PC-3 (cell line): ENCODE measurements at places on chromosomes 7 and 10. TPM values are rescaled to one million over a fixed set of nuclear protein-coding genes. Genes with fewer than 3 reads are reported as not detected.

Gene SH2D4B
- total RNA-seq: not detected in 2 replicates

Gene OPN1SW
- not detected in 2 replicates for total RNA-seq

Gene PNLIPRP1
- total RNA-seq: not detected in 2 replicates

Gene CISD1
- 57.1 and 68.8 TPM in 2 replicates for total RNA-seq

Gene FAM180A
- not detected in 2 replicates for total RNA-seq

Gene MUC12
- 0.18 and 0.69 TPM in 2 replicates for total RNA-seq

Gene DOCK1
- total RNA-seq: 34.3 and 34.6 TPM in 2 replicates

DNA sequence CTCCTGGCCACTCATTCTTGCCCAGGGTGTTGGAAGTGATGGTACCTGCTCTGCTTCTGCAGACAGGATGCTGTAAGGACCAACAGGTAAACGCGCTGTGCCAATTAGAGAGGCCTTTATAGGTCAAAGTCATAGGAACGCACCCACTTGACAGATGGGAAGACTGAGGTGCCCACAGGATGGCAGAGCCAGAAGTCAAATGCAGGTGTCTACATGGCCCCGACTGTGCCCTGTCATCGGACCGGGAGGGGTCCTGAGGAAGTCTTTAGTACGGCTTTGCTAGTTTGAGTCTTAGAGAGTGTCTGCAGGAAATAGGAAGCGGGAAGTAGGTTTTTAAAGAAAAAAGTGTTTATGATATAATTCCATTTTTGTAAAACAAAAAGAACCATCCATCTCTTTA is 57.3 kb downstream of the HK1 start:
- DNase-seq: no peak

DNA sequence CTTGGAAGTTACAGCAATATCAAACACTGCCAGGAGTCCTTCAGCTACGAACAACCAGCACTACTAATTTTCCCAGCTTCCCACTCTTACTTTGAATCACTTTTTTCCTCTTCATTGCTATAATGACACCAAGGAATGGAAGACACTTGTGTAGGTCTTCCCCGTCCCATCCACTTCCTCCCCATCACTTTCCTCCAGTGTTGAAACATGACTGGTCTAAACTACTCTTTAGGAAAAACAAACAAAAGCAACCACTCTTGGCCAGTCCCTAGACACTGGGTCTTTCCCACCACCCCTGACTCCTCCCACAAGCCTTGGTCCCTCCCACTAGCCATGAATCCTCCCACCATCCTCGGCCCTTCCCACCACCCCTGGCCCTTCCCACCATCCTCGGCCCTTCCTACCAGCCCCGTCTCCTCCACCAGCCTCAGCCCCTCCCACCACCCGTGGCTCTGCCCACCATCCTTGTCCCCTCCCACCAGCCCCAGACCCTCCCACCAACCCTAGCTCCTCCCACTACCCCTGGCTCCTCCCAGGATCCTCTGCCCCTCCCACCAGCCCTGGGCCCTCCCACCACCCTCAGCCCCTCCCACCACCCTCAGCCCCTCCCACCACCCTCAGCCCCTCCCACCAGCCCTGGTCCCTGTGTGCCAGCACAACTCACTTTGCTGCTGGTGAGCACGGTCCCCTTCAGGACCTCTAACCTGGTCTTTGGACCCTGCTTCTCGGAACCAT is 68.5 kb downstream of the CXCL12 start:
- no peak for DNase-seq

DNA sequence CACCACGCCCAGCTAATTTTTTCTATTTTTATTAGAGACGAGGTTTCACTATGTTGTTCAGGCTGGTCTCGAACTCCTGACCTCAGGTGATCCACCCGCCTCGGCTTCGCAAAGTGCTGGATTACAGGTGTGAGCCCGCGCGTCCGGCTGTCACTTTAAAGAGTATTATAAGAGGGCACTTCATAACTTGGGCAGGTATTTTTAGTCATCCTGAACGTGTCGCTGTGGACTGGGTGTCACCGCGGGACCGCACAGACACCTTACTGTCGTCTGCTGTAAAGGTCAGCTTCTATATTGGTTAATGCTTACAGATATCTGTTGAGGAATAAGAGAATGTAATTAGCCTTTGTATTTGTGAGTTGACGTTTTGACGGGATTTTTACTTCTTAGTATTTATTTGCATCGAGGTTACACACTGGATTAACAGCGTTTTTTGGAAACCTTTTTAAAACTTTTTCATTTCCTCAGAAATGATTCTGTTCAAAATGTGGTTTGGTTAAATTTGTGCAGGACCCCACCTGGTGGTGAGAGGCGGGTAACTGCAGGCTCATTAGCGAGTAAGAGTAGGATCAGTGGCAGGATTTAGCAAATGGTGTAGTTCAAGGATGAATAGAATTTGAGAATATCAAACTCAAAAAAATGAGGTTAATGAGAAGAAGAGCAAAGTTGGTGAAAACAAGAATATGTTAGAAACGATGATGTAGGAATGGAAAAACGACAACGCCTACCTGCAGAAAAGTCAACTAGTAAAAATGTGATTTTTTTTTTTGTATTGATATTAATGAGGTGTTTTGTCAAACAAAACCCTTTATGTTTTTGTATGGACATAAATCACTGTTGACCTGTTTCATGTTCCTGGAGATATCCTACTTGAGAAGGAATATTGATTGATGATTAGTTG is 3.2 kb downstream of the DNAJB6 start:
- DNase-seq: peak; percentile 76

DNA sequence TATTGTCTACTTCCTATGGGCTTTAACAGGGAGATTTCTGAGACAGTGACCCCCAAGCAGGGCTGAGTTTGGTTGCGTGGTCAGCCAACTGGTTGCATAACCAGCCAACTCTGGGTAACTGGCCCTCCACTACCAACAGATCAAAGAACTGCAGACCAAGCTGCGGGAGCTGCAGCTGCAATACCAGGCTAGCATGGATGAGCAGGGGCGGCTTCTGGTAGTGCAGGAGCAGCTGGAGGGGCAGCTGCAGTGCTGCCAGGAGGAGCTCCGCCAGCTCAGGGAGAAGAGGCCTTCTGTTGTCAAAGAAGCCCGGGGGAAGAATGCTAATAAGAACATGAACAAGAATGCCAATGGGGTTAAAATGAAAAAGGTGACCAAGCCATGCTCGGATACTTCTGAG is 15.7 kb upstream of the FLNC start:
- DNase-seq: no peak

DNA sequence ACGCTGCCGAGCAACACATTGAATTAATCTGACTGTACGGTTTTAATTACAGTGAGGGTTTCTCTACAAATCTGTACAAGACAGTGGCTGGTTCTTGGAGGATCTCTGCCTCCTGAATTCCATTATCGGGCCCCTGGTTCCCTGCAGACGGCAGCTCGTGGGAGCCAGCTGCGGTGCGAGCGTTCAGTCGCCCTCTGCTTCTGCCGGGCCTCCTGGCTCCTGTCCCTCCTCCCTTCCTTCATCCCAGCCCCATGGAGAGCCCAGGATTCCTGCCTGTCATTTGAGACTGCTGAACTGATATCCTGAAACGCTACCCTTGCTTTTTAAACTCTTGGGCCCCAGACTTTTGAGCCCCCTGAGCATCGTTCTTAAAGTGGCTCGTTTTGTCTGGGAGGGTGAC is 6.6 kb upstream of the DLX6 start:
- DNase-seq: no peak

DNA sequence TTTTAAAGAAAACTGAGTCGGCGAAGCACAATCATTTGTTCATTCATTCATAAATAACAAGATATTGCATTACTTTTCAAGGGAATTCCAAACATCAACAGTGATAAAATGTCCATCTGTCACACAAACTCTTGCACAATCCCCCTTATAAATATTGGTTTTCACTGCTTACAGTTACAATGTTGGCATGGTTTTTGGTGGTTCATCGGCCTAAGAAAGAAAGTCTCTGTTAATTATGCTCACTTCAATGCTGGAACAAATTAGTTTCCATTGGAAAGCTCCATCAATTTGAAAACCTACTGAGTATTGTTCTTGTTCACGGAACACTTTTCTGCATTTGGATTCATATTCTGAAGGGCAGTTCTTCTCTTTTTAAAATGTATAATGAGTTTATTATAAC is 188.5 kb downstream of the JAZF1 start:
- no peak for DNase-seq

DNA sequence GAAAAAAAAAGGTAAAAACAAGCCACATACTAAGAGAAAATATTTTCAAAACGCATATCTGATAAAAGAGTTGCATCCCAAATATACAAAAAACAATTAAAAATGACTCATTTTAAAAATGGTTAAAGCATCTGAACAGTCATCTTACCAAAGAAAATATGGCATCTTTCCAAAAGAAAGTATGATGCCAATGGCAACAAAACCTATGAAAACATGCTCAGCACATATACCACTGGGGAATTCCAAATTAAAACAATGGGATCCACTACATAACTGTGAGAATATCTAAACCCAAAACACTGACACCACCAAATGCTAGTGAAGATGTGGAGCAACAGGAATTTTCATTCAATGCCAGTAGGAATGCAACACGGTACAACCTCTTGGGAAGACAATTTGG is 39.3 kb downstream of the VSTM2A start:
- peak; percentile 30 for DNase-seq

DNA sequence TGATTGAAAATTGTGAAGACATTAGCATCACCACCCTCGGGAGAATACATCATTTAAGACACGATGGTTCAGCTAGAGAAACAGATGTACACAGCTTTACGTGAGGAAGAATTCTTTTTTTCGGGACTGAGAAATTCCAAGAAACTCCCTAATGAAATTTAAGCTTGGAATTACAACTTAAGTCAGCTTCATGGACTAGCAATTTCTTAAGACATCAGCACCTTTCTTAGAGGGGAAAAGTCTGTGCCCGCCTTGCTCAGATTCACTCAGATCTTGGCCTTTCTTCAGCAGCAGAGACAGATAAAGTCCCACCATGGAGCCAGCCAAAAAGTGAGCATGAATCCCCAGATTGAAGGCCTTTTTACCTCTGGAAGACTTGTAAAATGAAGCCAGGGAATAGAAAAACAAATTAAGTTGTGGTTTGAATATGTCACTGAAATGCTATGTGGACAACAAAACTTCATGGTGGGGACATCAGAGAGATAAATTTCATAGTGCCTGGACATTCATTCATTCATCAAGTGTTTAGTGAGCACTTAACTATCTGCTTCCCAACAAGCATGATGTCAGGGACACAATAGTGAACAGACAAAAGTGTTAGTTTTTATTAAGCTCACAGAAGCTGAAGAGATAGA is 32.1 kb downstream of the PRKG1 start:
- DNase-seq: no peak

DNA sequence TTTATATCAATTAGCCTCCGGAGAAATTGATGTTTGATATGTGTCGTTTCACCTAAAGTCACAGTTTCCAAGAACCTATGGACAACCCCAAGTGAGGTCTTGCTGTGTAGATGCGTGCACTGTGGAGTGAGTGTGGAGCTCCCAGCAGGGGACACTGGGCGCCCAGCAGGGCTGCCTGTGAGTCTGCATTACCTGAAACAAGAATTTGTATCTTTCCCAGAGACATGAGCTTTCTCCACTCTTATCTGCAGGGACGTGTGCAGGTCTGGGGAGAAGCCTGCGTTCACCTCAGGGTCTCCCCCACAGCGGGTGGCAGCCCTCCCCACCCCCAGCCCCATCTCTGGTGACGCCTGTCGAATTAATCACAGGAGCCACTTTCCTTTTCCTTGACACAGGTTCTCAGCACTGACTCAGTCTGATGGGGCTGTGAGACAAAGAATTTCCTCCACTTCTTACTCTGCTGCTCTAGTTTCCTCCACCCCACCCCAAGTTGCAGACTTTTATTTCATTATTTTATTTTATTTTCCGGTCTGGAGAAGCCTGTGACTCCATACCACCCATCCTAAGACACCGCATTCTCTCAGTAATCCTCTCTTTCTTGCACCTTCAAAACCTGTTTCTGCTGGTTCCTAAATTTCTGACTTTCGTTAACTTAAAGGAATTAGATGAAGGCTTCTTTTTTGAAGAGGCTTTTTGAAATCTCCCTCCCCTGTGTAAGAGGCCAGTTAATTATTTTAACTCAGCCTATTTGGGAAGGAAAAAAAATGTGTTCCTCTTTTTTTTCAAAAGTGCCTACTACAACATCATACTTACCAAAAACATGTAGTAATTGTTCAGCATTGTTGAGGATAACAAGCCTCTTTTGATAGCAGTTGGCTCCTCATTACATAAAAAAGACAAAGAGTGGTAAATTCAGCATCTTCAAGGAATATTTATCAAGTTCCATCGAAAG is 17.0 kb upstream of the INSIG1 start:
- DNase-seq: no peak

GRCh38 chr7:85520175-85520574 is 333.3 kb upstream of the SEMA3D start:
- DNase-seq: no peak

DNA sequence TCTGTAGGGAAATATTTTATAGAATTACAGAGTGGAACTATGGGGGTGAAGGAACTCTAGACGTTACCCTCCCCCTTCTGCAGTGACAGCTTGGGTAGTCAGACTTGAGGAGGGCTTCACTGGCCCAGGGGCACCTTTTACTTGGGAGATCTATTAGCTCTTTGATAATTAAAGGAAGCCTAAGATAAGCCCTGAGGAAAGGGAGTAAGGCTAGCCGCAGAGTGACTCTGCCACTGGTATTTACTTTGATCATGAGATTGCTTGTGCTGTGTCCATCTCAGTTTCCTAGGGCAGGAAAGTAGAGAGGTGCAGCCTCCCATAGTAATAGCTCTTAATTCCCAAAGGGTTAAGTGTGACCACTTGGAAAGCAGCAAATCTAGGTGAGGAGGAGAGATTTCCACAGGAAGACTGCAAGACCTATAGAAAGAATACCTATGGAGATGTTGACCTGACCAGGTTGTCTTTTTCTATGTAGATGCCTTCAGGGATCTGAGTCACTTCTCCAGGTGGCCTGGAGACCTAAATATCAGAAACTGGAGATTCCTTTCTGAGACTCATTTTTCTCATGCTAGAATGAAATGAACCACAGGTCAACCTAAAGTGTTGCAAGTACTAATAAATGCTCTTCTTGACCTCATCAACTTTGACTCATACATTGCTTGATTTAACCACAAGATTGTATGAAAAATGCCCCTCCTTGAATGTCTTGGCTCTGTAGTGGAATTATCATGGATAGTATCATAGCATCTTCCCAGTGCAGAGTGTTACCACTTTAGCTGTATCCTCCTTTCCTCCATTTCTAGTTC is 447.3 kb upstream of the GHITM start:
- peak; percentile 1 for DNase-seq

DNA sequence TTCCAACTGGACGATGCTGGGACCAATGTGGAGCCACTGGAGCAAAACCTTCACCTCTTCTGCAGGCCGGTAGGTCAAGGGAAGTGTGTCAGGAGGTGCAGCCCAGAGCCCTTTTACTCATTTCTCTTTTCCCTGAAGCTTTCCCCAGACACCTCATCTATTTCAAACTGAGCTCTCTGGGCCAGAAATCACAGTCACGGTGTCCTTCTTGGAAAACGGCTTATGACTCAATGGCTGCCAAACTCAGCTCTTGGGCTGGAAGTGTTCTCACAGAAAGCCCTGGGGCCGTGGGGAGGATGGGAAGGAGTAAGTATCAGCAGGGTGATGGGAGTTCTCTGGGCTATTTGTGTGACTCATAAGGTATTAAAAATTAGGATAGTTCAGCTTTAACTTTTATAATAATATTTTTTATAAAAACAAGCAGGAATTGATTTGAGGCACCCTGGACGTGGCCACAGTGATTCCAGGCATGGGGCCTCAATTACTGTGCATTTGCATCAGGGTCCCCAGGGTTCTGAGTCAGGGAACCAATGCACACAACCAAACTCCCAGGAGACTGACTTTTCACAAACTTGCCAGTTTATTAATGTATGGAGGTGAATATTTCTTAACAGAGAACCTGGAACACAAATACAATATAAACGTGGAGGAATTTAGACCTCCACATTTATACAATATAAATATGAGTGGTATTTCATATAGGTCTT is 187.4 kb upstream of the TMEM72 start:
- peak; percentile 86 for DNase-seq

- no peak for DNase-seq
Measured at GRCh38 chr10:100723770-100724530, 21.4 kb upstream of the PAX2 start.
